ENCODE measurements at places on chromosomes 7 and 10.

DNA sequence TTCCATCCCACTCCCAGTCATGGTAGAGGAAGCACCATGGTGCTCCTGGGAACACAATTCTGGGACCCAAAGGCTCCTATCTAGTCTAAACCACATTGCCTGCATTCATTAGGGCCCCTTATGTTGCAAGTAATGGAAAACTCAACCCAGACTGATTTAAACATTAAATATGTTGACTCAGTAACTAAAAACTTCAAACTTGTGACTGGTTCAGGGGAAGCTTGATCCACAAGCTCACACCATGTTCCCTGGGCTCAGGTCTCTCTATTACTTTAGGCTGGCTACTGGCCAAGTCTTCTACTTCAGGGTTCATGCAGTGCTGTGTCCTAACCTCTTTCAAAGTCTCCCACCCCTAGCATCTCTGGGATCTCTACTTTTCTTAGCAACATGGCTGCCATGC lies 13.1 kb downstream of the WNT16 start:
- no peak for DNase-seq

DNA sequence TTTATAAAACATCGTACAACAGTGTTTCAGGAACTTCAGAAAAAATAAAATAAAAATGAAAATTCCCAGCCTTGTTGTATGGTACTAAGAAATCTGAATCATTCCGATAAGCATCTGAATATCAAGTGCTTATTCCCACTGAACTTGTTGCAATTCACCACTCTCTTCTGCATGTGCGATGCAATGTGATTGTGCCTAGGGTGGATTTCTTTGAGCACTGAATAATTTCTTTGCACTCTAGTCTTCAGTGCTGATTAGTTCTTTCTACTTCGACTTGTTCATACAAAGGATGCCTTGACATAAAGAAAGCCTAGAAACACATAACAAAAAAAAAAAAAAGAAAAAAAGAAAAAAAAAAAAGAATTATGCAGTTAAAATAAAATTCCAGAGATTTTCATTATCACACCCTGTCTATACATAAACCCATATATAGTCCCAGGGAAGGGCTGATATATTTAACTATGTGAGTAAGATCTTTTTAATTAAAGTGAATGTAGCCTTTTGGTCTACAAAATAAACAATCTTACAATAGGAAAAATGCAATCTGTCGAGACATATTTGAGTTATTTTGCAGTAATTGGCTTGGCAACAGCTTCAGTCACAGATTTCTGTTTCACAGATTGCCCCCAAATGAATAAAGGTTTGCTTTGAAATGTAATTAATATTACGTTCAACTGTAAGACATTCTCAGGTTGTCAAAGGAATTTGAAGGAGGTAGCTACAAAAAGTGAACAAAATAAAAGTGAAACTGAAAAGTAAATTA lies 1118.9 kb upstream of the CELF2 start:
- no peak for DNase-seq

DNA sequence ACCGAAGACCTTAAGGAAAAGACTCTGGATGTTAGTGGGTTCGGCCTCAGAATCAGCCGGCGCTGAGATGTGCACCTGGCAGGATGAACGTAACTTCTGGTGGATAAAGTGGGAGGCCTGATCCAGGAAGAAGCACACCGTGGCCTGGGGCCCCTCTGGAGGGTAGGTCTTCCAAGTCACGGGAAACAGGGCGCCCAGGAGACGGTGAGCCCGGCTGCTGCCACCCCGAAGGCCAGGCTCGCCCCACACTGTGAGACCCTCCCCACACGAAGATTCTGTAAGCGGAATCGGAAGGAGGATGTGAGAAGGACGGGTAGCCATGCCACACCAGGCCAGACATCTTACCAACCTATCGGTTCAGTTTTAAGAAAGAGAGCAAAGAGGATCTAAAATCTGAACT lies 279.0 kb downstream of the DNAJB6 start:
- no peak for DNase-seq

DNA sequence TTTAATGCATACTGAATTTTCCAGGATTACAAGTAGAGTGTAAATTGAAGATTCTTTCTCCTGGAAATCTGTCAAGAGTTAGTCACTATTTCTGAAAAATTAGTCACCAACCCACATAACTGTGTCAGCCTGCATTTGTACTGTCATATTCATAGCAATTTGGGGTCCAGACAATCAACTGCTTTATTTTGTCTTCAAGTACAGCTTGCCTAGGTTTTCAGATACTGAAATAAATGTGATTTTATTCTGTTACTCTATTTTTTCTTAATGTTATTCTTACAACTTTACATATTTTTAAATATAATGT lies 55.1 kb downstream of the CUBN start:
- DNase-seq = no peak

GRCh38 chr10:14074062-14074884 lies 256.5 kb downstream of the FRMD4A start:
- DNase-seq = peak; percentile 90

Measured in ureter (tissue), 1 donor.